ENCODE measurements at places on chromosomes 3 and 15.

- DNase-seq, result no peak
Measured at GRCh38 chr15:52678468-52679231, 538 bp downstream of the ATOSA start.

GRCh38 chr15:92077353-92078085, 224.0 kb downstream of the SLCO3A1 start:
- peak; percentile 39 for DNase-seq

GRCh38 chr3:14256046-14256445, 77.4 kb downstream of the LSM3 start:
- no peak for DNase-seq

DNA sequence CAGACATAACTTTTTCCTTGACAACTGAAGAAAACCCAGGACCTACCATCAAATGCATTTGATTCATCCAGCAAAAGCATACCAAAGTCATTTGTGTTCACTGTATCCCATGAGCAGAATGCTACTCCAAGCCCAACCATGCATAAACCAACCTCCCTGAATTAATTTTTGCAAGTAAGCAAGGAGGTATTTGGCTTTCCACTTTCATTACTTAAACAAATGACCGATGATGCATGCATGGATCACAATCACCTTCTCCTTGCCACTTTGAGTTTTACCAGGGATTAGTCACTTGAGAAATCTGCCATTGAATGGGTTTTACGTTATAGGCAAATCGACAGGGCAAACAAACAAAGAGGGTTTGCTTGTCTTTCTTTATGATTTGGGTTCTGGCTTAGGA, 214.8 kb downstream of the FMN1 start:
- no peak for DNase-seq

DNA sequence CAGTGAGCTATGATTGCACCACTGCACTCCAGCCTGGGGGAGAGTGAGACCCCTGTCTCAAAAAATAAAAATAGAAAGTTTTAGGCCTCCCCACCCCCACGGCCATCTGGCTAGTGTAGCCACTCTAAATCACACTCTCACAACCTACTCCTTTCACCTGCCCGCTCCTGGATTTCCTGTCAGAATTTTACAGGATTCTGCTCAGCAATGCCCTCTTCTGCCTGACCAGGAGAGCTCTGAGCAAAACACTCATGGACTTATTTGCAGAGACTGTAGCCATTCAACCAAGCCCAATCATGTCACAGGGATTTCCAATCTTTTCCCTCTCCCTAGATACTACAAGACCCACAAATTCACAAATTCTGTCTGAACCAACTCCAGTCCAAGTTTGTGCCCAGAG, 242.6 kb upstream of the TPRG1 start:
- no peak for DNase-seq

DNA sequence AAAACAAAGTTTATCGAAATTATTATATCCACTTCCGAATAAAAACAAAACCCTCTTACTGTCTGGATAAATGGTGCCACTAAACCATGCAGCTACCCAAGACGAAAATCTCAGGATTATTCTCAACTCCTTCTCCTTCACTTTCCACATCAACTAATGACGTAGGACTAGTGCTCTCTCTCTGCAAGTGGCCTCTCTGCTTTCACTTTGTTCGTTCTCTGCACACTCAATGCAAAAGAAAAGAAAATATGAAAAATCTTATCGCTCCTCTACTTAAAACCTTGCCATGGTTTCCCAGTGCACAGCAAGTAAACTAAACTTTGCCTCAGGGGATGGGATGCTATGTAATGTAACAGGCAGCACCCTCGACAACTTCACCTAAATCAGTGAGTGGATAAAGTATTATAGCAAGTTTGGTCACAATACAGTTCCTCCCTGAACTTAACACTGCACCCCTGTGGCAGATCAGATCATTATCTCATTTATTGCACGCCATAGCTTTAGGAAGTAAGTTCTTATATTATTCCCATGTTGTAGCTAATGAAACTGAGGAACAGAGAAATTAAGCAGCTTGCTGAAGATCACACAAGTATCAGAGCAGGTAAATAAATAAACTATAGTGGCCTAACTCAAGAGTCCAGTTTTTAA, 262.7 kb upstream of the GADL1 start:
- no peak for DNase-seq

DNA sequence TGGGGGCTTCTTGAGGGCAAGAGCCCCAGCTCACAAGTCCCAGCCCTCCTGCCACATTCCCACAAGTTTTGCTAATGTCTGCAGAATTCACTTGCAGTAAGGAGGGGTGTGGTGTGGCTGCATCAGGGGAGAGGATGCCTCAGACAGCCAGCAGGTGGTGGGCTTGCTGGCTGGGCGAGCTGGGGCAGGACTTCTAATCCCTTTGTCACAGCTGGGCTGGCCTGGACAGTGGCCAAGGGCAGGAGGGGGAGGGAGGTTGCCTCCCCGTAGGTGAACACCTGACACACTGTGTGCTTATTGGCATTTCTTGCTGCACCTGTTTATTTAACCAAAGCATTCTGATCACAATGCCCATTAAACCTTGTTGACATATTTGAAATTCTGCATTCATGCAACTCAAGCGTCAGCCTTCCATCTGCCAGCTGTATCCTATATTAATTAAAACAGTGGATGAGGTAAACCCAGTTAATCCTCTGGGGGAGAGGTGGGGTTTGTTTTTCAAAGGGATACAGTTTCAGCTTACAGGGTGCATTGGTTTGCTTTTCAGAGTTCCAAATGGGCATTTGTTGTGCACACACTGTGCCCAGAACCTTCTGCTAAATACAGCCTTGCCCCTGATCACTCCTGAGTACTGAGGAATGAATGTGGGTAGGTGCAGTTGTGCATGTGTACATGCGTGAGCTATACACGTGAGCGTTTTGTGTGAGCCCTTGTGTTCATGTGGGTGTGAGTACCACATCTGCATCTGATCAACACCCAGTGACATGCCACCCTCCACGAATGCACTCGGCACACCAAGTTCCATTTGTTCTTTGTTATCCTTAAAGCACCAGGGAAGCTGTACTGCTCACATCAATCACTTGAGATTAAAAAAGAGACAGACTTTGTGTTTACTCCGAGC, 268.7 kb downstream of the XXYLT1 start:
- DNase-seq, result peak; percentile 78

DNA sequence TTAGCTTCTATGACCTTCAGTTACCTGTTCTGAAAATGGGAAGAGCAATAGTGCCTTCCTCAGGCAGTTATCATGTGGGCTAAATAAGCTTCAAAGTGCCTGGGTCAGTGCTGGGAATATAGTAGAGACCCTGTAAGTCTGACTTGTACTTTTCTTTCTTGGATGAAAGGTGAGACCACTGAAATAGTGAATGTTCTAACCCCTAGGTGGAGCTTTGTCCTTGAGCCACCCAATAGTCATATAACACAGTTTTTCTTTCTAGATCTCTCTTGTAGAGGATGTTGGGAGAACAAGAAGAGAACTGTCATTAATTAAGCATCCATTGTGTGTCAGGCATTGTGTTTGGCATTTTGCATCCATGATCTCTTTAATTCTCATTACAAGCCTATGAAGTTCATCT, 13.0 kb upstream of the BFSP2 start:
- no peak for DNase-seq

DNA sequence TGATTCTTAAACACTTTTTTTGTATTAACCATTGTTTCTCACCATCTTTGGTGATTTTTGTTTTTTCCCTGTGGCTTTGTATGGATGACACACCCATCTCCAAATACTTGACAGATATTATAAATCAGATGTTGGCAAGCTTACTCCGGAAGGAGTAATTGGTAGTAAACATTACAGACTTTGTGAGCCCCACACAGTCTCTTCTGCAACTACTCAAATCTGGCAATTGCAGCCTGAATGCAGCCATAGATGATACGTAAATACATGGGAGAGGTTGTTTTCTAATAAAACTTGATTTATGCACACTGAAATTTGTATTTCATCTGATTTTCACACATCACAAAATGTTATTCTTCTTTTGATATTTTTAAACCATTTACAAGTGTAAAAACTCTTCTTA, 331.5 kb downstream of the ARPP21 start:
- DNase-seq, result no peak

DNA sequence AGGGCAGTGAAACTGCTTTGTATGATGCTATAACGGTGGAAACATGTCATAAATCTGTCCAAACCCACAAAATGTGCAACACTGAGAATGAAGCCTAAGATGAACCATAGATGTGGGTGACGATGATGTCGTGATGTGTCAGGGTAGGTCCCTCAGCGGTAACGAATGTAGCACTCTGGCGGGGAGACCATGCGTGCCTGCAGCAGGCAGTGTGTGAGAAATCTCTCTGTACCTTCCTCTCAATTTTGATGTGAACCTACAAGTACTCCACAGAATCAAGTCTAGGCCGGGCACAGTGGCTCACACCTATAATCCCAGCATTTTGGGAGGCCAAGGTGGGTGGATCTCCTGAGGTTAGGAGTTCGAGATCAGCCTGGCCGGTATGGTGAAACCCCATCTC, 268.2 kb upstream of the LYSMD4 start:
- DNase-seq, result no peak

DNA sequence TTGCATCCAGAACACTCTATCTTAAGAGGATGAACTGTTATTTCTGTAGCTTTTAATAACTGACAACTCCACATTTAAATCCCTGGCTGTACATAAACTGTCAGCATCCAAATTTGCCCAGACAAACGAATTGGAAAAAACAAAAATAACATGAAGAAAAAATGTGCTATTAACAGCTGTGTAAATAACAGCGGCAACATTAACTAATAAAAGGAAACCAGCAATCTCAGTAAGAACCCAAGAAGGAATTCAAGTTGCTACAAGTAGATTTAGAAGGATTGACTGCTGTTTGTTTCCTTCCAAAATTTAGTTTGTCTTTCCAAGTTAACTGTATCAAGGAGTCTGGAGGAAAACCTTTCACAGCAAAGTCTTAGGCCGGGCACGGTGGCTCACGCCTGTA, 550.6 kb upstream of the MDFIC2 start:
- DNase-seq, result no peak

- DNase-seq, result no peak
Measured at GRCh38 chr3:4019501-4019900, 220.3 kb downstream of the LRRN1 start.
